ENCODE measurements at places on chromosomes 1 and 21. TPM values are rescaled to one million over a fixed set of nuclear protein-coding genes. Genes with fewer than 3 reads are reported as not detected.

- no peak for DNase-seq
These were observed 204.1 kb downstream of the CRB1 start for GRCh38 chr1:197472141-197472540.

- no peak for DNase-seq
These were observed 865 bp downstream of the ADPRS start for GRCh38 chr1:36089393-36090121.

DNA sequence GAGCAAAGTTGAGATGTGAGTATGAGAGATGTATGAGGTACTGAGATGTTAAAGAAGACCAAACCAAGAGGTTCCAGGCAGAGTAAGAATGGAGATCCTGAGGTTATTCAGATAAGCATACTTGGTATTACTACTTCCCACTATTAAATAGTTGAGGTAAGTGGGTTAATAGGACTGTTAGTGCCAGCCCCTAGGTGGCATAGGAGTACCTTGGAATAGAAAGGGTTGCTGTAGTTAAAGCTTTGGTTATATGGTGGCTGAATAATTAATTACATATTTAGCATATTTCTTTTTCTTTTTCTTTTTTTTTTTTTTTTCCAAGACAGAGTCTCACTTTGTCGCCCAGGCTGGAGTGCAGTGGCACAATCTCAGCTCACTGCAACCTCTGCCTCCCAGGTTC is 397.9 kb upstream of the TMPRSS15 start:
- no peak for DNase-seq

DNA sequence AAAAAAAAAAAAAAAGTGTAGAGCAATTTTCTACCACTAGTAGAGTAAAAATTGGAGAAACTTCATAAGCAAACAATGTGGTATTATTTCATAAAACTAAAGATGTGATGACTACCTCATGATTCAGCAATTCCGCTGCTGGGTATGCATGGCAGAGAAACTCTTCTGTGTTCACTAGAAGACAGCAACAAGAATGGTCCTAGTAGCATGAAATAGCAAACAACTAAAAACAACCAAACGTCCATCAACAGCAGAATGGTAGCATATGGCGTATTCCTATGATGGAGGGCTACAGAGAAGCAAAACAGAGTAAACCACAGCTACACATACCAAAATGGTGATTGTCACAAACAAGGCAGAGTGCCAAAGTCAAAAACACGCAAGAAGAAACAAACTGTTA is 18.9 kb downstream of the HTR1D start:
- DNase-seq, result no peak

Gene CELF3
- total RNA-seq, result not detected

- no peak for DNase-seq
These were observed 604 bp upstream of the FMN2 start for GRCh38 chr1:240090957-240091600.

- DNase-seq, result no peak
These were observed 16.1 kb downstream of the PHLDA3 start for GRCh38 chr1:201452866-201453265.

- no peak for DNase-seq
These were observed 3.0 kb downstream of the OLFM3 start for GRCh38 chr1:101993710-101994109.

Gene KCNJ10
- not detected for total RNA-seq

Gene A3GALT2
- total RNA-seq, result not detected

DNA sequence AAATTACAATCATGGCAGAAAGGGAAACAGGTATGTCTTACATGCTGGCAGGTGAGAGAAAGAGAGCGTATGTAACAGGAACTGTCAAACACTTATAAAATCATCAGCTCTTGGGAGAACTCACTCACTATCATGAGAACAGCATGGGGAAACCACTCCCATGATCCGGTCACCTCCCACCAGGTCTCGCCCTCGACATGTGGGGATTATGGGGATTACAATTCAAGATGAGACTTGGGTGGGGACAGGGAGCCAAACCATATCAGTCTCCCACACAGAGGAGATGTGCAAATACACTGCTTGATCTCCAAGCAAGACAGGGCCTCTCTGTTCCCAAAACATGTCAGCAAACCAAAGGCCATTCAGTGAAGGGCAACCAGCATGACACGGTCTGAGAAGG is 27.4 kb downstream of the LMX1A start:
- DNase-seq, result no peak

Gene OR10Z1
- total RNA-seq, result not detected

Gene C1orf87
- total RNA-seq, result not detected

Gene DAB1
- total RNA-seq, result 0.61 TPM

DNA sequence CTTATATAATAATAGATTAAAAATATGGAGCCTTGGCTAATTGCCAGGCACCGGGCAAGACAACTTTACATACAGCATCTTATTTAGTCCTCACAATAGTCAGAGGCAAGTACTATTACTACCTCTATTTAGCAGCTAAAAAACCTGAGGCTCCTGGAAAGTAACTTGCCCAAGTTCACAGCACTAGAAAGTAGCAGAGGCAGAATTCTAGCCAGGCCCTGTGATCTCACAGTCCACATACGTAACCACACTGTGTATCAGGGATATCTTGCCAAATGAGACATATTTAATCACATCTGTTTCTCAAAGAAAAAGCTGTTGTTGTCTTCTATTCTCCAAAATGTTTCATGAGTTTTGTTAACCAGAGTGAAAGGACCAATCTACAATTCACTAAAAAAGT is 378.5 kb downstream of the PLPP3 start:
- no peak for DNase-seq

DNA sequence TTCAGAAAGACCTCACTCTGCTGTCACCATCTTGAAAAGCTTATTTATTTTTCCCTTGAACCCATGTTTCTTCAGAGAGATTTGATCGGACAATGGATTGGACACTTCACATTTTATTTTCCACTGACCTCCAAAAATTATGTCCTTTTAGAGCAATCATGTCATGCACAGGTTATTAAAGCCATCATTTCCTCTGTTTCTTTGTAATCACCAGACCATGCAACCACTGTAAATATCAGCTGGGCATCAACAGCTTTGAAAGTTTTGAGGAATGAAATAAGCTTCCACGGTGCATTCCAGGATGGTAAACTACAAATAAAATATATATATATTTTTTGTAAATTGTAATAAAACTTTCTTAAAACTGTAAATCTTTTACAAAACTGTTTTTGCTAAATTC is 144.1 kb upstream of the ADAMTS5 start:
- no peak for DNase-seq

Gene CASZ1
- 21.8 TPM for total RNA-seq

Gene TSPAN2
- total RNA-seq, result 1.6 TPM

- no peak for DNase-seq
These were observed 9.0 kb downstream of the ZNF697 start for GRCh38 chr1:119639109-119639508.

DNA sequence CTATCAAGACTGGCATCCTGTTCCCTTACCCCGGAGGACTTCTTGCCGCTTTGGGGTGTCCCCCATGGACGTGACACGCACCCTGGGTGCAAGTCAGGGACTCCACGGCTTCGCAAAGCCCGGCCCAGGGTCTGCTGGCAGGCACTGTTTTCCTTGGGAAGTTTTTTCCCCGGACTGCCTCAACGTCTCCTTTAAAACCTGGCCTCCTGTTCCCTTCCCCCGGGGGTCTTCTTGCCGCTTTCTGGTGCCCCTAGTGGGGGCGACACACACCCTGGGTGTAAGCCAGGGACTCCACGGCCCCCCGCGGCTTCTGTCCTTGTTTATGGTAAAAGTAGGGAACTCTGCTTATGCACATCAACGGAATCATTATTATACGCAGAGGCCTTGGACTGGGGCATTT is 136.6 kb downstream of the LIPI start:
- DNase-seq, result no peak

GRCh38 chr1:212013672-212014071 is 21.7 kb downstream of the INTS7 start:
- no peak for DNase-seq

Gene TRPM2
- 2.9 TPM for total RNA-seq

GRCh38 chr1:220680085-220680687 is 10.0 kb upstream of the C1orf115 start:
- peak; percentile 43 for DNase-seq

Gene DIO1
- total RNA-seq, result not detected

- DNase-seq, result no peak
These were observed 100.2 kb upstream of the IPO9 start for GRCh38 chr1:201728731-201729130.

DNA sequence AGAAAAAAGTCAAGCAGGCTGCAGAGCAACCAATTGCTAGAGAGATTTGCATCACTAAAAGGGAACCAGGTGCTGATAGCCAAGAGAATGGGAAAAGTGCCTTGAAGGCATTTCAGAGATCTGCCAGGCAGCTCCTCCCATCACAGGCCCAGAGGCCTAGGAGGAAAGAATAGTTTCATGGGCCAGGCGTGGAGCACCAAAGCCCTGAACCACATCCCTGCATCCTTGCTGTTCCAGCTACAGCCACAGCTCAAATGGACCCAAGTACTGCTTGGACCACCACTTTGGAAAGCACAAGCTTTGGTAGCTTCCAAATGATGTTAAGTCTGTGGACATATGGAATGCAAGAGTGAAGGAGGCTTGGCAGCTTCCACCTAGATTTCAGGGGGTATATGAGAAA is 29.7 kb upstream of the ZSWIM5 start:
- DNase-seq, result no peak

- DNase-seq, result no peak
These were observed 1.4 kb downstream of the ATF3 start for GRCh38 chr1:212609701-212610574.

Measured in CD4-positive, alpha-beta T cell (primary cell).